ENCODE measurements at places on chromosomes 3 and 15.

DNA sequence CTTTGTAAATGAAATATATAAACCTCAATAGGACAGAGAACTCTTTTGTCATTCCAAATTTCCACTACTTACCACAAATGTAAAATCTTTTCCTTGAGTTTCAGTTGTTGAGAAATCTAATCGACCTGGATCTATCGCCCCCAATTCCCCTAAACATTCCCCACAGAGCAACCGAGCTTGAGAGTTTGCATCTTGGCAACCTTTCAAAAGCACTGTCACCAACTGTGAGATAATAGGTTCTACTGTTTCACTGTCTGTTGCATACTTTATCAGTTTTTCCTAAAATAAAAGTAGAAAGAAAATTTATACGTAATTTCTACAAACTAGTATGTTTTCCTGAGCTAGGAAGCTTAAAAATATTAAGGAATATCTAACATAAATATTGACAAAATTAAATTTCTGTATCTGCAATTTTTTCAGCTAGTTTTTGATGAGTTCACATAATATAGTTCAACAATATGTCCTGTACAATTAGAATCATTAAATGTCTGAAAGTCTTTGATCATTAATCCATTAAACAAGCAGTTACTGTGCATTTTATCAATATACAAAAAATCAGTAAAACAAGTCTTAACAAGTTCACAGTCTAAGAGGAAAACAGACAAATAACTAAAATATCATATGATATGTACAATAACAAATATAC lies 54.5 kb downstream of the ATR start:
- peak; percentile 5 for DNase-seq

DNA sequence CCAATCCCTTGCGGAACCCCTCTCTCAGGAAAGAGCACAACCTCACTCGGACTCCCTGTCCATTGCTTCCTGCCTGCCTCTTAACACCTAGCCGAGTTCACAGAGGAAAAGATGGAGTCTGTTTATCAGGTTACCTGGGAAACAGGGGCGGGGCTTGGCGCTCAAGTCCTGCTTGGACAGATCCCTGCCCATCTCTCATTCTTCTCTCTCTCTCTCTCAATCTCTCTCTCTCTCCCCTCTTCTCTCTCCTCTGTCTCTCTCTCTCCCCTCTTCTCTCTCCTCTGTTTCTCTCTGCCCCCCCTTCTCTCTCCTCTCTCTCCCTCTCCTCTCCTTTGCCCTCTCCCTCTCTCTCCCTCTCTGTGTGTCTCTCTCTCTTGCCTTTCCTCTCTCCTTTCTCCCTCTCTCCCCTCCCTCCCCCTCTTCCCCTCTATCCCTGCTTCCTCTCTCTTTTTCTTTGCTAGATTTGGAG lies at the start of gene EFHB:
Gene EFHB, minus strand, starts transcription at position 120 of the 469 bp plus-strand sequence. CDS start 199 bp downstream, outside the sequence.
- DNase-seq, result peak; percentile 28

GRCh38 chr3:186511245-186511644 lies 32.9 kb downstream of the CRYGS start:
- no peak for DNase-seq

GRCh38 chr3:29465836-29466235 lies 185.0 kb downstream of the RBMS3 start:
- no peak for DNase-seq
